ENCODE measurements at places on chromosomes 4 and X.

GRCh38 chr4:7400671-7401298, 33.9 kb downstream of the PSAPL1 start:
- no peak for DNase-seq

- no peak for DNase-seq
Observed at GRCh38 chr4:164531336-164531735, 222.6 kb upstream of the SMIM31 start.

GRCh38 chr4:17773135-17773698, 8.2 kb downstream of the FAM184B start:
- DNase-seq = no peak

DNA sequence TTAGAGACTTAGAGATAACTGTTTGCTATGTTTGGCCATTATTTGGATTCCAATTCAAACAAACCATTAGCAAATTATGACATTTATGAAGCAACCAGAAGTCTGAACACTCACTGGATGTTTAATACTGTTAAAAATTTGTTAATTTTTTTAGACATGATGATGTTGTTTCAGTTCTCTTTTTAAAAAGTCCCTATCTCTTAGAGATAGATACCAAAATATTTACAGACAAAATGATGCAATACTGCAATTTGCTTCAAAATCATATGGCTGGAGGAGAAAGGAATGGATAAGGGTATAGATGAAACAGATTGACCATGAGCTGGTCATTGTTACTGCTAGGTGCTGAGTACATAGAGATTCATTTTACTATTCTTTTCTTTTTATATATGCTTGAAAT, 534.6 kb downstream of the BCOR start:
- no peak for DNase-seq

DNA sequence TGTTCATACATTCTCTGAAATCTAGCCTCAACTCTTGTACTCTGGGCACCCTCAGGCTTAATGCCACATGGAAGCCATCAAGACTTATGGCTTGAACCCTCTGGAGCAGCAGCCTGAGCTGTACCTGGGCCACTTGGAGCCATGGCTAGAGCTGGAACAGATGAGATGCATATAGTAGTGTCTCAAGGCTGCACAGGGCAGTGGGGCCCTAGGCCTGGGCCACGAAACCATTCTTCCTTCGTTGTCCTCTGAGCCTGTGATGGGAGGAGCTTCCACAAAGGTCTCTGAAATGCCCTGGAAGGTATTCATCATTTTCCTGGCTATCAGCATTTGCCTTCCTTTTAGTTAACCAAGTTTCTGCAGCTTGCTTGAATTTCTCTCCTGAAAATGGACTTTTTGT, 1427.2 kb upstream of the PCDH10 start:
- no peak for DNase-seq

GRCh38 chrX:23981711-23982110, 45.3 kb downstream of the KLHL15 start:
- DNase-seq = no peak

GRCh38 chr4:20483416-20483815, 216.8 kb upstream of the PACRGL start:
- DNase-seq = no peak

- DNase-seq = no peak
Observed at GRCh38 chrX:133191739-133192039, 26.5 kb downstream of the TFDP3 start.

- no peak for DNase-seq
Observed at GRCh38 chr4:1574601-1575417, 109.3 kb downstream of the FAM53A start.

GRCh38 chr4:1984406-1985191, 24.2 kb downstream of the NELFA start:
- no peak for DNase-seq

DNA sequence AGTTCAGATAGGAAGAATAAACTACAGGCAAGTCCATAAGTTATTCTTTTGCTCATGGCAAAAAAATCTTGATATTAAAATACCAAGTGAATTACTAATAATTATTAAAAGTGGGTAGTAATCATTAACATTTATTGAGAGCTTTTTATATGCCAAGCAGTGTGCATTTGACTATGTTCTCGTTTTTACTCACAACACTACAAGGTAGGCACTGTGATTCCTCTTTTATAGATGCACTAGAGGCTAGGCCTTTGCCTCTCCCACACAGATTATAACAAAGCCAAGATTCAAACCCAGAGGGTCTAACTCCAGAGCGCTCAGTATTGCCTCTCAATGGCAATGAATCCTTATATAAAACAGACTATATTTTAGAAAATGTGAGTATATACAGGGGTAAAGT, 254.2 kb downstream of the NAF1 start:
- no peak for DNase-seq

- no peak for DNase-seq
Observed at GRCh38 chrX:109190542-109190941, 291.3 kb downstream of the GUCY2F start.

GRCh38 chrX:49986058-49986457, 63.7 kb downstream of the CLCN5 start:
- DNase-seq = no peak

DNA sequence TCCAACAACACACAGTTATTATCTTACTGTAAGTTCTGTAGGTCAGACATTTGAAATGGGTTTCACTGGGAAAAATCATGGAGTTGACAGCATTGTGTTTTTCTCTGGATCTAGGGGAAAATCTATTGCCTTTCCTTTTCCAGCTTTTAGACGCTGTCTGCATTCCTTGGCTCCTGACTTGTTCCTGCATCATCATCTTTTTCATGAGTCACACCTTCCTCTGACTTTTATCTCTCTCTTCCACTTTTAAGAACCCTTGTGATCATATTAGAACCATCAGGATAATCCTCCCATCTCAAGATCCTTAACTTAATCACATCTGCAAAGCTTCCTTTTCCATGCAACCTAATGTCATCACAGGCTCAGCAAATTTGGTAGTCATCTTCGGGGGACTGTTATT, 1454.8 kb downstream of the RPA4 start:
- no peak for DNase-seq

DNA sequence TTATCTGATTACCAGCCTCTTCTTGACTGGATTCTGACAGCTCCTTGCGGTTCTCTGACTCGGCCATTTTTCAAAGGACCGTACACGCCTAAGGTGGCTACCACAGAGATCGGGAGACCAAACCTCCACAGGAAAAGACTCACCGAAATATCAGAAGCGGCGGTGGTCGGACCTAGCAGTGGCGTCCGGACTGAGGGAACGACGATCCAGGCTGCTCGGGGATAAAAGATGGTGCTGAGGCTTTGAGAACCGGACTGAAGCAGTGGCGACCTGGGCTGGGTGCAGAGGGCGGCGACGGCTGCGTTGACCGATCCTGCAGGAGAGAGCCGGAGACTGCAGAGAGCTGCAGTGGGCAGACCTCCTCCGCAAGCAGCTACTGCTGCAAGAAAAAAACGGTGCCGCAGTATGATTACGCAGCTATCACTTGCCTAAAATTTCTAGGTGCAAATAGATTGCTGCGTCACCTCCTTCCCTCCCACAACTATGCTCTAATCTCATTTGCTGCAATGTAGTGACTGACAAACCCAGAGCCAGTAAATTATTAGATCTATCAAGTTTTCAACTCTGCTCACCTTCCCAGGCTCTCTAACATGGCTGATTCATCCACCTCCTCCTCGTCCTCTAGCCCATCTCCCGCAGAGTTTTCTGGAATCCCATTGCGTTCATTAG, at the start of gene NAP1L2:
NAP1L2 (minus strand) TSS at position 426 of the 669 bp plus-strand sequence; CDS start at position 67, 359 bp downstream.
- DNase-seq = peak; percentile 23

DNA sequence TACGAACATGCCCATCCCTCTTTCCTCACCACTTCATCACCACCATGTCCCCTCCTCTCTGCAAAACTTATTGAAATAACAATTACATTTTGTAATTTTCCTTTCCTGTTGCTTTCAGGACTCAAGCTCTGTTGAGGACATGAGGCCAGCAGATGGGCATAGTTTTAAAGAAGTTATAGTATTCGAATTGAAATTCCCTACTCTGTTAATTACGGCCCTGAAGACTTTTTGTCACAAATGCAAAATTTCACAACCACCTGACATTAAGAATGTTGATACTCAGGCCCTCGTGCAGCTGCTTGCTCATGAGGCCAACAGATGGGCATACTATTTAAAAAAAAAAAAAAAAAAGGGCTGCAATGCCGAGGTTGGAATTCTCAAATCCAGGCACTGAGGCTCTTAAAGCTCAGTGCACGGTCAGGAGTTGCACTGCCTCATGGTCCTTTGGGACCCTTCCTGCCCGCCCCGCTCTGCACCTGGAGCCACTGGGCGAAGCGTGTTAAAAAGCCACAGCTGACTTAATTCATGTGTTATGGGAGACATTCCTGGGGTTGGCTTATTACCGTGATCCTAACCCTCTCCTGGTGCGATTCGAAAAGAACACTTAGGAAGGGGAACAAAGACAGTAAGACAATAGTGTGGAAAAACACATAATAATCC, 34.2 kb upstream of the FAT1 start:
- DNase-seq = no peak

DNA sequence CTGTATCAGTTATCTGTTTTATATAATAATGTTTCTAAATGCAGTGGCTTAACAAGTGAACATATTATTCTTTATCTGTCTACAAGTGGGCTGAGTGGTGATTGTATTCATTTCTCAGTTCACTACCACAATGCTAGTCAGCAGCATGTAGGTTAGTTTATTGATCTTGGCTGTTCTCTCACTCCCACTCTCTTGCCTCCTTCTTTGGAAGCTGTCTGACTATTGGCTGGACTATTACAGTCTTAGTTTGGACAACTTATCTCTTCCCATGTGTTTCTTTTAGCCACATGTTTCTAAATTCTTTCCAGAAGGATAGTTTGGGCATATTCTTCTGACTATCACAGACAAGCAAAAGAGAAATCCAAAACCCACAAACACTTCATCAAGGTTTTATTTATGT, 459.5 kb upstream of the AGA start:
- no peak for DNase-seq

DNA sequence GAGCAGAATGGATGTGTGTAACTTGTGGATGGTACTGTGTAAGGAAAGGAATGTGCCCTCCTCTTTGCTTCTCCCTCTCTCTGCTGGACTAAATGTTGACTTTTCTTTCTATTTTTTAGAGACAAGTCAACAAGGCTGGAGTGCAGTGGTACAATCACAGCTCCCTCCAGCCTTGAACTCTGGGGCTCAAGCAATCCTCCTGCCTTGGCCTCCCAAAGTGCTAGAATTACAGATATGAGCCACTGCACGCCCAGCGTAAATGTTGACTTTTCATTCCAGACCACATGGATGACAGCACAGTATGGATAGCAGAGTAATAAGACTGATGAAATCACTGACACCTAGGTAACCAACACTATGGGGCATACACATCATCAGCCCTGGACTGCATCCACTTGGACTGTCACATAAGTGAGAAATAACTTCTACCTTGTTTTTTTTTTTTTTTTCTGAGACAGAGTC, 5.1 kb upstream of the RPS3A start:
- DNase-seq = no peak

Measured in fibroblast of the conjunctiva (primary cell).